ENCODE measurements at places on chromosomes 7 and 10.

- DNase-seq = no peak
Measured at GRCh38 chr10:17330501-17330900, 102.5 kb downstream of the VIM start.

DNA sequence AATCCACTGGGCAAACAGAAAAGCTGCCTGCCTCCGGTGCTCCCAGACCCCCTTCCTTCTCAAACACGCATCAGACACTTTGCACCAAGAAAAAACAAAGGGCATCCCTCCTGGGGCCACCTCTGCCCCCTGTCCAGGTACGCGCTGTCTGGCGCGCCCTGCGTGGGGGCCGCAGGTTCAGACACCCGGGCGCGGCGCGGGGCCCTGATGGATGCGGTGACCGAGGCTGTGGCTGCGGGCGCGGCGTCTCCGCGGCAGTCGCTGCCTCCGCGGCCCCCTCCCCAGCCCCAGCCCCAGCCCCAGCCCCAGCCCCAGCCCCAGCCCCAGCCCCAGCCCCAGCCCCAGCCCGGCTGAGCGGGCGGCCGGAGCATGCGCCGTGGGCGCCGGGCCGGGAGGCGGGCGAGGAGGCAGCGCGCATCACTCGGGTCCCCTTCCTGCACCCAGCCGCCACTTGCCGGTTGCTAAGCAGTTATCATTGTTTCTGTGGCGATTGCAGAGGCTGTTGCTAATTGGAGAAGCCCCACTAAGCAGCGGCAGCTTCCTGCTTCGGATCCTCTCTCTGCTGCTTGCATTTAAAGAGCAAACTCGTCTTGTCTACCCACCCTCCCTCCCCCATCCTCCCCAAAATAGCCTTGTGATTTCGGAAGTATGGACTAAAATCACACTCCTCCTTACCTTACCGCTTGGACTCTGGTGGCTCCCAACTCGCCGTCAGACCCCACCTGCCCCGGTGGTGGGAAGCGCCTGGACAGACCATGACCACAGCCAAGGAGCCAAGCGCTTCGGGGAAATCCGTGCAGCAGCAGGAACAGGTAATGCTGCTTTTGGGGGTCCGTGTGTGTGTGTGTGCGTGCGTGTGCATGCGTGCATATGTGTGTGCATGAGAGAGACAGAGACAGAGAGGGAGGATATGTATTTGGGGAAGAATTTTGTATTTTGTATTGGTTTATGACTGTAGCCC is 252.8 kb downstream of the DPP6 start:
- no peak for DNase-seq

DNA sequence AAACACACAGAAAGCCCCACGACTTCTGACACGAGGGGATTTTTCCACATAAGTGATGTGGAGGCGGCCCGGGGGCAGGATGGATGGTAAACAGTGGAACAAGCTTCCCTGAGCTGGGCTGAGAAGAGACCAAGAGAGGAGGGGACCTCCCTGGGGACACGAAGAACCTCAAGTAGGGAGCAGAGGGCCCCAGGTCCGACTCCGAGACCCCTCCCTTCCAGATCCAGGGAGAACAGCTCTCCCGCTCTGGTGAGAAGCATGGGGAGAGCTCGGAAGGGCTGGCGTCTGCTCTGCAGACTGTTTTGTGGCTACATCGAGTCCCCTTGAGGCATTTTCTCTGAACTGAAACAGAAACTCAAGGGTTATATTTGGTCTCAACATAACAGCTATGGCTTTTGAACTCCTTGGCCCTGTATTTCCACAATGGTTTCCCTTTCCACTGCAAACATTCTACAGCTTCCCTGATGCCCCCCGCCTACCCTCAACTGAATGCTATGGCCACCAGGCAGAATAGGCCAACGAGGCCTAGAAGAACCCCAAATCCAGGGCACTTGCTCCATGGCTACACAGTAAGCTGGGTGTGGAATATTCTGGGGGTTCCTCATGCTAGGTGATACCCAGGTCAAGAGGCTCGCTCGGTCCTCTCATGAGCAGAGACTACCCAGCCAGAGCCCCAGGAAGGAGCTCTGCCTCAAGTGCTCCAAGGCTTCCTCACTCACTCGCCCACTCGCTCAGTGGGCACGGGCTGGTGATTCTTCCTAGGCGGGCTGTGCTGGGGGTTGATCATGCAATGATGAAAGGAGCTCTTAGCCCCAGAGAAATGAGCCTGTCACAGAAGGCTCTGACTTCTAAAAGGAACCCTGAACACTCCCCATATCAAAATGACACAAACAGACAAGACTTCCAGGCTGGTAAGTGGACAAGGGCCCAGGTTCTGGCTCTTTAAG is 47.5 kb downstream of the FAM53B start:
- peak; percentile 83 for DNase-seq

DNA sequence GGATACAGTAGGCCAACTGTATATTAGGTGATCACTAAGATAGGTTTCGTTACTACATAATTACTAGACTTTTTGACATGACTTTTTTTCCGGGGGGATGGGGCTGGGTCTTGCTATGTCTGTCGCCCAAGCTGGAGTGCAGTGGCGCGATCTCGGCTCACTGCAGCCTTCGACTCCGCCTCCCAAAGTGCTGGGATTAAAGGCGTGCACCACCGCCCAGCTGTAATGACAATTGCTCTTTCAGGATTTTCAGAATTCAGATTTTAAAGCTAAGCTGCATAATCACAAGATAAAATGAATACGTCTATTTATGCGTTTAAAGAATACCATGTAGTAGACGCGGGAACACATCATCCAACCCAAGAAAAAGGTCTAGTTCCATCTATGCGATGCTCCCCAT is 982 bp downstream of the IDI1 start:
- DNase-seq = no peak

- no peak for DNase-seq
Measured at GRCh38 chr10:79209340-79209739, 137.9 kb upstream of the PPIF start.

- DNase-seq = no peak
Measured at GRCh38 chr7:106063024-106063423, 49.1 kb downstream of the SYPL1 start.

DNA sequence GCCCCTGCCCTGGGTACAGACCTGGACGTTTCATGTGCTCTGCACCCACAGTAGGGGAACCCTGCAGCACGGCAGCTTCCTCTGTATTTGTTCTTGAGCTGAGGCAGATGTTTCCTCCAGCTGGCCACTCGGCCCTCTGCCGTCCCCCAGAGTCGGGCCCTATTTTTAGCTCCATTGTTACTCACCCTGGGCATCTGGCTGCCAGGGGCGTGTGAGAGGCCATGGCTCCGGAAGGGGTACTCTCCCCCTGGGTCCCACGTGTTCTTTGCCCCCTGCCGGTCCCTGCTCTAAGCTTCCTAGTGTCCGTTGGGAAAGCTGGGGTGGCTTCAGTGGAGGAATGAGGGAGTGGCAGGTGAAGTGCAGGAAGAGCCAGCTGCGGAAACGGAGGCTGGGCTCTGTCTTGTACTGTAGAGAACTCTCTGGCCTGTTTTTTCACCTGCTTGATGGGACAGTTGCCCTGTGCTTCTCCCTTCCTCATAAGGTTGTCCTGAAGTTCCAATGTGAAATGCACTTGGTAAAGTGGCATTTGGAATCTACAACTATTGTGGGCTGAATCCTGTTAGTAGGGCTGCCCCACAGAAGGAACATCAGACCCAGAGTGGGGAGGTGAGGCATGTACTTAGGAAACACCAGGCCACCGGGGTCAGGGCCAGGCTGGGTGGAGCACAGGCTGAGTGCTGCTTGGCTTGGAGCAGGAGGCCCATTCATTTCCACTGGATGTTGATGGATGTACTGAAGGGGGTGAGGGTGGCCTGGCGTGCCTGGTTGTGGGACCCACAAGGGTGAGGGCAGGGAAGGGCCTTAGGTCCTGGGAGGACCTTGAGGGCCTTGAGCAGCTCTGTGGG is 30.6 kb downstream of the PALD1 start:
- no peak for DNase-seq

GRCh38 chr10:74096777-74097176 is 53.9 kb downstream of the AP3M1 start:
- peak; percentile 75 for DNase-seq

- DNase-seq = no peak
Measured at GRCh38 chr7:109479388-109479787, 909.7 kb downstream of the DNAJB9 start.

DNA sequence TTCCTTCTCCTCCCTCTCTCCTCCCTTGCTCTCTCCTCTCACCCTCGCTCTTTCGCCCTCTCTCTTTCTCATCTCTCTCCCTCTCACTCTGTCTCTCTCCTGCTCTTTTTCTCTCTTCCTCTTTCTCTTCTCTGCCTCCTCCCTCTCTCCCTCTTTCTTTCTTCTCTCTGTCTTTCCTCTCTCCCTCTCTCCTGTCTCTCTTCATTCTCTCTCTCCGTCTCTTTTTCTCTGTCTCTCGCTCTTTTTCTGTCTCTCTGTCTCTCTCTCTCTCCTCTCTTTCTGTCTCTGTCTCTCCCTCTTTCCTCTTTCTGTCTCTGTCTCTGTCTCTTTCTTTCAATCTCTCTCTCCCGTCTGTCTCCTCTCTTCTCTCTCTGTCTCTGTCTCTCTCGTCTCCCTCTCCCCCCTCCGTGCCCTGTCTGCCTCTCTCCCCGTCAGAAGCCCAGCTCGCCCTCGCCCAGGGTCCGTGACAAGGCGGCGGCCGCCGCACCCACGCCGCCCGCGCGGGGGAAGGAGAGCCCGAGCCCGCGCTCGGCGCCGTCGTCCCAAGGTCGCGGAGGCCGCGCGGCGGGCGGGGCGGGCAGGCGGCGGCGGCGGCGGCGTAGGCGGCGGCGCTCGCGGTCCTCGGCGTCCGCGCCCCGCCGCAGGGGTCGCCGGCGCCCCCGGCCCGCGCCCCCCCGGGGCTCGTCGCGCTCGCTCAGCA is 21.3 kb upstream of the HSPB1 start:
- DNase-seq = no peak

GRCh38 chr7:95472581-95473161 is 13.1 kb upstream of the ASB4 start:
- no peak for DNase-seq

GRCh38 chr7:2437136-2437535 is 33.7 kb downstream of the CHST12 start:
- DNase-seq = no peak

DNA sequence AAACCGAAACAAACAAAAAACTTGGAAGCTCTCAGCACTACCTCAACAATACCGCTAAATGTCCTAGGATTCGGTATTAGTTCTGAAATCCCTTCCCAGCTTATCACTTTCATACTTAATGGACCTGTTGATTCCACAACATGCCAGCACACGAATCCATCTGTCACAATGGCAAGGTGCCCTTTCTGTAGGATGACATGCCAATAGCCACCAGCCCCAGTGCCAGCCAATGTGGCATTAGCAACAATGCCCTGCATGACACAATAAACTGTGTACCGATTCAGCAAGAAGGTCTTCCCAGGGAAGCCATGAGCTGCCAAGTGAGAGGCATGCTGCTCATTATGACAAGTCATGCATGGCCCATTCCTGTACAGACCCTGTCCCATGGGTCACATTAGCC is 35.6 kb upstream of the CHCHD3 start:
- DNase-seq = no peak

DNA sequence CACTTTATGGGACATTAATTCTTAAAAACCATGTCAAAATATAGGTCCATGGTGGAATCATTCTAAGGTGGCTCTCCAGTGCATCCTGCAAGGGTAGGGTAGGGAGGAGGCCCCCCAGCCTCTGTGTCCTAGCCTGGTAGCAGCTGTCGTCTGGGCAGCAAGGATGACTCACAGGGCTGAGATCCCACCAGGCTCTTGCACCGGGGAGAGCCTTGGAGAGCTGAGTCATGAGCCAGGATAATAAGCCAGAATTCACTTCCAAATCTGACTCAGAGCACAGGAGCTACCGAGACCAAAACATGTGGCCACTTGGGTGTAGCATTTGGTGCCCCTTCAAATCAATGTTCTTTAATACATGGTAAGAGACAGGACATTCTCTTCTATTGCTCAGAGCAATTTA is 298.5 kb downstream of the NEBL start:
- DNase-seq = no peak

DNA sequence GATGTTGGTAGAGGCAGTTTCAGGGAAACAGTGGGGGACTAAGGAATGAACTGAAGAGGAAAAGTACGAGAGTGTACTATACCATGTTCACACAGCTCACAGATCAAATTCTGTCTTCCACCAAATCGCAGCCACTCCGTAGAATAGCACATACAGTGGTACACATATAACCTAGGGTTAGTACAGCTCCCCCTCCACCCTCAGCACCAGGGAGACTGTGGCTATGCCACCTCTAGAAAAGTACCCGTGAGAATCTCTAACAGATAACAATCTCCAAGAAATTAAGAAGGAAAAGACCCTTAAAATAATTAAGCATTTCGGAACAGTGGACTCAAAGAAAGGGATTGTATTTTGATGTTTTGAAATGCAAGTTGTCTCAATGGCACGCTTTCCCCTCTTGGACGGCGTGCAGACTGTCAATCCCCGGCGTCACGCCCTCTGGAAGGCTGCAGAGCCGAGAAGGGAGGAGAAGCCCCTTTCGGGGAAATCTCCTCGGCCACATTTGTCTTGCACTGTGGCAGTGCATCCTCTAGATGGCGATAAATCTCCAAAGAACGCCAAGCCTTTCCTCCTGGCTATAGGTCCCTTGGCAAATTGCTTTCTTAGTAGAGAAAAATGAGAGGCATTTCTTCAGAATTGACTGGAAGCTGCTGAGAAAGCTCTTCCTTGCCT is 345.0 kb downstream of the REEP3 start:
- DNase-seq = peak; percentile 72

GRCh38 chr7:117623606-117624005 is 143.8 kb downstream of the CFTR start:
- no peak for DNase-seq

GRCh38 chr7:18289788-18290187 is 205.8 kb upstream of the HDAC9 start:
- no peak for DNase-seq

DNA sequence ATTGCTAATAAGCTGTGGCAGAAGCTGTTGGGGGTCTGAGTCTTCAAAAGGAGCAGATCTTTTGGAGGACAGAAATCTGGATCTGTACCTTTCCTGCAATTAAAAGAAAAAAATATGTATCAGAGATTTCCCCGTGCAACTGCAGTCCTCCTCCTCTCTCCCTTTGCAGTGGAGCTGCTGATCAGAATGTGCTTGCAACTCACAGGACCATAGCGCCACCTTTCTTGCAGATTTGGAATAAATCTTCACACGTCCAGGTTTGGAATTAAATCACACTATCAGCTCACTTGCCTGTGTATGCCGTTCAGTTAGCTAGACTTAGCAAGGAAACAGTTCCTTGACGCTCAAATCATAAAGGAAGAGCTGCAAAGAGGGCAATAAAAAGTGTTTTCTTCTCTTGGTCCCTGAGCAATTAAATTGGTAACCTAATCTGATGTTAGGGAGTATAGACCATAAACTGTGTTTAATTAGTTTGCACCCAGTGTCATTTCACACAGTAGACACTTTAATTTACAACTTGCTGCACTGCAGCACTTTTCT is 77.4 kb downstream of the PON1 start:
- DNase-seq = peak; percentile 17

All from GM10248 (cell line).